Nephron progenitor cell (in vitro differentiated cells): ENCODE measurements at places on chromosomes 4 and X.

DNA sequence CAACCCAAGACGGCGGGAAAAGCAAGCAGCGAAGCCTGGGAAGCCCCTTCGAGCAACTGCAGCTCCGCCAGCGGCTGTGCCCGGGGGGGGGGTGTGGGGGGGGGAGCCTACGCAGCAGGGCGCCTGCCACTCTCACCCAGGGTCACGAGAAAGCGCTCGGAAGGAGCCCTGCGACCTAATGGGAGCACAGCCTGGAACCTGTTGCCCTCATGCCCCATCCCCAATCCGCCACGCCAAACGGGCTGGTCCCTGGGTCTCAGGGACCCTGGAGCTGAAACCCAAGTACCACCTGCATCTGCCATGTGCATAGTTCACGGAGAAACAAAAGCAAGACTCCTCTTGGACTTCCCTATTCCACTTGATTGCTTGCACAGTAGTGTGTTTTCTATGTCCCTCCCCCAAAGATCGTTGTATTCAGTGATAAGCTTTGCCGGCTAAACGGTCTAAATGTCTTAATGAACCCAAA, 359 bp upstream of the GAB3 start:
- DNase-seq, result no peak

DNA sequence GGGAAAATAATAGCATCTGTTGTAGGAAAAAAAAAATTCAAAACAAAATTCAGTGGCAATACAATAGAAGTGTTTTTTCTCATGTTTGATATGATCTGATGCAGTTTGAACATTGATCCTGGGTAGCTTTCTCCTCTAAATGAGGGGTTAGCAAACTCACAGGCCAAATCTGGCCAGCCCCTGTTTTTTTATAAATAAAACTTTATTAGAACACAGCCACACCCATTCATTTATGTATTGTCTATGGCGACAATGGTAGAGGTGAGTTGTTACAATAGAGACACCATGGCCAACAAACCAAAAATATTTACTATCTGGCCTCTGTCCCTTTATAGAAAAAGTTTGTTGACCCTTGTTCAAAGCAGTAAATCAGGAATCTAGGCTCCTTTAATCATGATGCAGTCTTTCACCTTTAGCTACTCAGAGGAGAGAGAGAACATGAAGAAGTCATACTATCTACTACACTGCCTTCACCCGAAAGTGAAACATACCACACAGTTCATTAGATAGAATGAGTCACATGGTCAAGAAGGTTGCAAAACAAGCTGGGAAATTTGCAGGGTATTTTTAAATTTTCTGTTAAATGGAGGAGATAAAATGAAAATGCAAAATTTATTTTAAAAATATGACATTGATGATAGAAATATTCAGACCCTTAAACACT, 186.6 kb upstream of the MAOA start:
- DNase-seq, result no peak

- DNase-seq, result no peak
These were observed 8.7 kb upstream of the IL13RA1 start for GRCh38 chrX:118718737-118719136.

- DNase-seq, result no peak
These were observed 219.4 kb downstream of the NKX6-1 start for GRCh38 chr4:84279678-84280077.

- no peak for DNase-seq
These were observed 181.0 kb downstream of the DCTD start for GRCh38 chr4:182736207-182736606.

DNA sequence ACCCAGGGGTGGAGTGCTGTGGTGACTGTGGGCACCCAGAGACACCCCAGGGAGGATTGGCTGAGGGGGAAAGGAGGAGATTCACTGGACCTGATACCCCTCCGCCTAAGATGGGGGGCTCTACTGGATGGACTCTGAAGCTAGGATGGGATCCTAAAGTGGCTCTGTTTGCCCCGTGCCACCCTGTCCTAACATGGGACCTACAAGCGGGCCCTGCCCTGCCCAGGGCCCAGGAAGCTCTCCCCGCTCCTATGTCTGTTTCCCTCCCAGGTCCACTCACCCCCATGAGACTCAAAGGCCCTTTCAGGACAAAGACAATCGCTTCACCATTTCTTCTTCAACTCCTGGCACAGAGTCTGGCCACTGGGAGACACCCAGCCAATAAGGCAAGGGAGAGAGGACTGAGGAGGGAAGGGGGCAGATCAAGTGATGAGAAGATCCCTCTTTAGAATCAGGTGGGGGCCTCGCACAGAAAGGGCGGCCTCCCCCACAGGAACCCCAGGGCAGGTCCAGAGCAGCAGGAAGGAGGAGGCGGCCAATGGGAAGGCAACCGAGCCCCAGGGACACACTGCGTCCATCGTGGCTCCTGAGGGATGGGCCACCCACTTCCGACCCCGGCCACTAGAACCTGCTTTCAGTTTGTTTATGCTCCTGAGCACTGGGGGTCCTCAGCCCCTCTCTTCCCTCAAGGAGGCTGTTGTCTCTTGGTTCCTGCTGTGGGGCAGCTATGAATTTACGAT, 155.4 kb downstream of the AFAP1 start:
- no peak for DNase-seq

- DNase-seq, result no peak
These were observed 115.5 kb upstream of the MYOZ2 start for GRCh38 chr4:119020158-119020557.

DNA sequence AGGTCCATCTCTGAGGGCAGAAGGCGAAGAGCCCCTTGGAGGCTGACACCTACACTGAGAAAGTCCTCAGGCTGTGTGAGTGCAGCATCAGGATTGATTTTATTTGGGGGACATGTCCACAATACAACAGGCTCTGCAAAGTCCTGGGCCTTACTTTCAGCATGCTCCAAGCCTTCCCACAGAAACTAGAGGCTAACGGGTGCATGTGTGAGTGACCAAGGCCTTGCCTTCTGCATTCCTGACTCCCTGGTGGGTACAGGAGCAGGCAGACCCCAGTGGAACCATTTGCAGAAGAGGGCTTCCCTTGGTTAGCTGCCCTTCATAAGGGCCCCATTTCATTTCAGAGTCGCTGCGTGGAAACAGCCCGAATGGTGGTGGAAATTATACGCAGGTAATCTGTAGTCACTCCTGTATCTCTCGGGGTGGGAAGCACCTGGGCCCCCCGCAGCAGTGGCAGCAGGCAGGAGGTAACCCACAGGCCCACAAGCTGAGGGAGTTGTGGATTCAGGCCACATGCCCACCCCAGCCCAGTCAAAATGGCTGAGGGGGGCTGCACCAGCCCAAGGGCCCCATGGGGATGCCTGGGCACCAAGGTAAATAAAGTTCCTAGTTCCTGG, 37.7 kb downstream of the NSG1 start:
- no peak for DNase-seq

- DNase-seq, result no peak
These were observed 618 bp upstream of the FOXO4 start for GRCh38 chrX:71095033-71095432.

DNA sequence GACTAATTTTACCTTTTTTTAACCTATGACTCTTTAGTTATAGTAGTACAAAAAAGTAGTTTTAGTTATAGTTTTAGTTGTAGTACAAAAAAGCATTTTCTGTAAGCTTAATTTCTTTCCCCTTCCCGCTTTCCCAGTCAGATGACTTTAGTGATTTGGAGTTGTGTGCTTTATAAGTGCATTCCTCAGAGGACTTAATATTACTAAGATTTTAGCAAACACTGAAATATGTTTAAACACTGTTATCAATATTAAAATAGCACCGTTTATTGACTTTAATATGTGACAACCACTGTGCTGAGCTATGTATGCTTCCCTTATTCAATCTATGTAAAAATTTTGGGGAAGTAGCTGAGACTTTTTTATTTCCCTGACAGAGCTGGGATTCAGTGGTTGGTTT, 22.8 kb downstream of the GUF1 start:
- DNase-seq, result no peak

GRCh38 chr4:128220286-128221235, 67.1 kb downstream of the PGRMC2 start:
- no peak for DNase-seq

DNA sequence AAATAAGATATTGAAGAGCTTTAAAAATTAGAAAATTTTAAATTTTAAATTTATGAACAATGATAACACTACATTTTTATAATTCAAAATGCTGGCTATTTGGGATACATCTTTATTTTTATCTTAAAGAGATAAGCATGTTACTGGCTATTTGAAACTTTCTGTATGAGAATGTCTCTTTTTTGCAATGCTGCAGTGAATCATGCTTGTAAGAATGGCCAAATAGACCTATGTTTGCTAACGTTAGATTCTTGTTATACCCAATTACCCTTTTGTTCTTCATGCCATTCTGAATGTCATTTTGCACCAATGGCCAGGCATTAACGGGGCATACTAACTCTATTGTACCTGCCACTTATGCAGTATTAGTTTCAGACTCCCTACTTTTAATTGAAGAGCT, 49.5 kb downstream of the SLIT2 start:
- no peak for DNase-seq

DNA sequence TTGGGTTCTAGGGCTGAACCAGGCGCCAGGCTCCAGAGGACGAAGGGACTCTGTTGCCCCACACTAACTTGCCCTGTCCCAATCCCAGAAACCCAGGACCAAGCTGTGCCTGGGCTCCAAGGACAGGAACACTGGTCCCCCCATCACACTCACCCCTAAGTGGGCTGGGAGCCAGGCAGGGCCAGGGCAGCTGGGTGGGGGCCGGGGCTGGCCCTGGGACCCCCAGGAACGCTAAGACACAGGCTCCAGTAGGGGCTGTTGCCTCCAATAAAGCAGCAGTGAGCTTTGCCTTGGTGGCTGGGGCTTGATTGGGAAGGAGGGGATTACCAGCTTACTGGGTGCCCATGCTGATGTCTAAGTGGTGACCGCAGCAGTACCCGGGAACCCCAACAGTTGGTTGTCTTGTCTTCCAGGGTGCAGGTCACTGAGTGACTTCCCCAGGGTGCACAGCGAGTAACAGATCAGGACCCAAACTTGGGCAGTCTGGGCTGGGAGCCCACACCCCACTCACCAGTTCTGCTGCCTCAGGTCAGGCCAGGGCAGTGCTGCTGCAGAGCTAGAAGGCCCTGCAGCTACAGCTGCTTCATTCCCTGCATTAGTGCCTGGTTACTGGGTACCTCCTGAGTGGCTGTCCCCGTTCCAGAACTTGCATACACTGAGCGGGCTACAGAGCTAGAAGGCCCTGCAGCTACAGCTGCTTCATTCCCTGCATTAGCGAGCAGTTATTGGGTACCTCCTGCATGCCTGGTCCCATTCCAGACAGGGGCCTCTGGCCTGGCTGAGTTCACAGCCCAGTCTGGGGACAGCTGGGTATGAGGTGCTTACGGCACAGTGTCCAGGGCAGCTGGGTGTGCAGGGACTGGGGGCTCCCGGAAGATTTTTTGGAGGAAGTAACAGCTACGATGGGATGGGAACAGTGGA, 9.4 kb upstream of the ADD1 start:
- no peak for DNase-seq

DNA sequence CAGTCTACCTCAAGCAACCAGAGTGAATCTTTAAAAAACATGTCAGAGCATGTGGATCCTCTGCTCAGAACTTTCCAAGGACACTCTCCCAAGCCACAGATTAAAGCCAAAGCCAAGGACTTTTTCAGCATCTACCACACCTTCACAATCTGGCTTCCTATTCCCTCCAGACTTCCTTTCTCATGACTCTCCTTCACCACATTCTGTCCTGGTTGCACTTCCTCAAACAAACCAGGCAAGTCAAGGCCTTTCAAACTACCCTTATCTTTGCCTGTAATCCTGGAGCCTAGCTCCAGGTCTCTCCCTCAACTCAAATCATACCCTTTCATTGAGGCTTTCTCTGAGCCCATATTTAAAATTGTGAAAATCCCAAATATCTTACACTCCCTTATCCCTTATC, 191.6 kb upstream of the GALNTL6 start:
- no peak for DNase-seq

DNA sequence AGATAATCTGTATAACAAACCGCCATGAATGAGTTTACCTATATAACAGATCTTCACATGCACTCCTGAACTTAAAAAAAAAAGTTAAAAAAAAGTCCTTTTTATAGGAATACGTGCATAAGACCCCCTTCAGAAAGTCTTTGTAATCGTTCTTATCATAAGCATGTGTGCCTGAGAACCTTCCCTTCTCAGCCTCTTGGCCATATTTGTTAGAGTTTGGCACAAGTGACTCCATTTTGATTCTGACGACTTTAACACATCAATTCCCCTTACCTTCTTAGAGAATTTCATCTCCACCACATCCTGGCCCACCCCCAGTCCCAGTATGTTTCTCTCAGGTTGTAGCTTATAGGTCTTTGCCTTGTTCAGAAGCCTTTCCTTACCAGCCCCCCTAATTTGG, 16.0 kb upstream of the ANXA5 start:
- DNase-seq, result no peak

GRCh38 chr4:187128976-187129375, 405.3 kb upstream of the FAT1 start:
- no peak for DNase-seq

DNA sequence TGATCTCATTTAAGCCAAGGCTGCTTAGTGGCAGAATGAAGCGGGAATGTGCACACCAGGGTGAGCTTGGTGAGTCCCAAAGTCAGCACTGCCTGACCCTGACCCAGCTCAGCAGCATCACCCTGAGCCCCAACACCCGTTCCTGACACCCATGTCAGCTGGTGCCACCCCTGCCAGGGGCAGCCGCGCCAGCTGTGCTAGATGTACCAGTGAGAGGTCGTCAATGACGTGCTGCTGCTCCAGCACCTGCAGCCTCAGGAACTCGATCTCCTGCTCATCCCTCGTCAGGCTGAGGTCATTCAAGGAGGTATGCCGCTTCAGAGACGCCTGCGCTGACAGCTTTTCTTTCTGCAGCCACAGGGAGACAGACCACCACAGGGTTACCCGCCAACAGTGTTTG, 61.7 kb upstream of the C4orf50 start:
- no peak for DNase-seq

DNA sequence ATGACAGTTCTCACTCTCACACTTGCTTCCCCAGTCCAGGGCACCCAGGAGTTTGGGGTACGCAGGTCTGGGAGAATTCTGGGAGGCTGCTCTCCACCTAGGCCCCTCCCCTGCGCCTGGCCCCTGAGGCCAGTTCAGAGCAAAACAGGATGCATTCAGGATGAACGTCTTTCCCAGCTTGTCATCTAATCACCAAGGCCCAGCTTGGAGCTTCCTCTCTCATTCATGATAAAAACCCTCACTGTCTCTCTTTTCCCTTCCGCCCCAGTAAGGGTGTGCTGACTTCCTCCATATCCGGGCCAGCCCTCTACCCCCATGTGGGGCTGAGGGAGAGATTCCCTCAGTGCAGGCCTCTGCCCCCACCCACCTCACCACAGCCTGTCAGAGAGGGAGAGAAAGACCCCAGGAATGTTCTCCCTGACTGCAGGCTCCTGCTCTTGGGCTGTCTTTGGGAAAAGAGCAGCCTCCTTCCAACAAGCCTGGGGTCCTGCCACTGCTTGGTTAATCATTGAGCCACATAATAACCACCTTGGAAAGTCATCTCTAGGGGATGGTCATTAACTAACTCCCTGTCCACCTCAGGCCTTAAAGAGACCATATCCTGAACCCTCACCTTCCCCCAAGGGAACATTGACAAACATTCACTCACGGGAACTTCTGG, 50.1 kb downstream of the STARD8 start:
- no peak for DNase-seq

DNA sequence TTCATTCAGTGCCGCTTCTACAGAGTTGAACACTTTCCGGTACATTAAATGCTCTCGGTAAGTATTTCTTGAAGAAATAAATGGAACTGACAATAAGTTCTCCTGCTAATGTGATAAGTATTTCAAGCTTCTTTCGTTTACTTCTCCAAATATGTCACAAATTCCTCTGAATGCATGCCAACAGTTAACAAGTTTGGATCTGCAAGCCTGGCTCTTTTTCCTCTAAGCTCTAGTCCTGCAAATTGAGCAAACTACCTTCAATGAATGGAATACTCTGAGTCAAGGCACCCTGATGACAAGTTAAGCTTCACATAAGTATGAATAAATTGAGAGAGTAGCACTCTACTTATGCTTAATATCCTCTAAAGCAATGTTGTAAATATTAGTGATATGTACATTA, 403.6 kb downstream of the PDGFC start:
- no peak for DNase-seq
